ENCODE measurements at places on chromosomes 2 and 18.

DNA sequence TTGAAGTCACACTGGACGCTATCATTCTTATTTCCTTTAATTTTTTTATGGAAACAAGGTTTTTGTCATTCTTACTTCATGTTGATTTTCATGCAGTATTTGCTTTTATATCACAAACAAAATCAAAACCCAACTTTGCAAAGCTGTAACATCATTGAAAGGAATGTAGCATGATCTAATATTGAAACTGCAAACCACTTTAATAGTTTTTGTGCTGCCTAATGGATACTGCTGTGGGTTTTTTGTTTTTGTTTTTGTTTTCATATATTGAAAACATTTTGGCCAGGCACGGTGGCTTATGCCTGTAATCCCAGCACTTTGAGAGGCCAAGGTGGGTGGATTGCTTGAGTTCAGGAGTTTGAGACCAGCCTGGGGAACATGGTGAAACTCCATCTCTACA lies 81.6 kb downstream of the MAP2 start:
- DNase-seq, result no peak

DNA sequence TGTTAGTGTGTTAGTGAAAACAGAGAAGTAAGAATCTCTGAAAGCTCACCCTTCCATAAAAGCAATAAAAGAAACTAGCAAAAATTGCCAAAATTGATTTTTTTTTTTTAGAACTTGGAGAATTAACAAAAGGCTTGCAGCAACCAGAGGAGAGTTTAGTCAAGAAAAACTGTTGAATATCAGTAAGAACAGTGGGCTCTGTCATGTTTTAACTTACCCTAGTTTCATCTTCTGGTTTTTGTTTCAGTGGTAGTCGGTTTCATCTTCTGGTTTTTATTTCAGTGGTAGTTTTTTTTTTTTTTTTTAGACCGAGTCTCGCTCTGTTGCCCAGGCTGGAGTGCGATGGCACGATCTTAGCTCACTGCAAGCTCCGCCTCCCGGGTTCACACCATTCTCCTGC lies 580.9 kb downstream of the NYAP2 start:
- no peak for DNase-seq

DNA sequence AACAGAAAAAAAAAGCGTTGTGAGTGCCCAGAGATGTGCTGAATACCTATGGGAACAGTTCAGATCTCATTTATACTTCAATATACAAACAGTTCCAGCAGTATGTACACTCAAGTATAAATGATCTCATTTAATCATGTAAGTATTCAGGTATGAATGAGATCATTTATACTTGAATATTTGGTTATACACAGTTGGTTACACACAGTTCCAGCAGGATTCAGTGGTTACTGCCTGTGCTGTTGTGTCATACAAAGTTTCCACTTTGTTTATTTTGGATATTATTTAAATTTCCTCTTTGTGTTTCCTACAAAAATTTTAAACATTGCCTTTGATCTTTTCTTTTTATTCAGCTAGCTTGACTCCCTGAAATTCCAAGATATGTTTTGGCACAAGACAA lies 293.5 kb upstream of the SLC39A10 start:
- no peak for DNase-seq

DNA sequence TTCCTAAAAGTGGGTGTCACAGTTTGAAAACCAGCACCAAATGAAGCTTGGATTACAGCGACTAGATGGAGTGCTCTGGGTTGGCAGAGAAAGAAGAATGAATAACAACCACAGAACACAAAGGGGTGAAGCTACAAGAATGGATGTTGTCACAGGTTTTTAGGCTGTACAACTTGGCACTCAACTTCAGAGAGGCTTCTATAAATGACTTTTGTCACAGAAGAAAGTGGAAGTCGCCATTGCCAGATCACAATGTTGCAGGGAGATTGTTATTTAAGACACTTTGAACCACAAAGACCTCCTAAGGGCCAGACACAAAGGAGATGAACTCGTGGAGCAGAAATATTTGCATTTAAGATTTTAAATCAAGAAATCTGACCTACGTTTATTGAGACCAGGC lies 354.2 kb downstream of the CDH7 start:
- no peak for DNase-seq

DNA sequence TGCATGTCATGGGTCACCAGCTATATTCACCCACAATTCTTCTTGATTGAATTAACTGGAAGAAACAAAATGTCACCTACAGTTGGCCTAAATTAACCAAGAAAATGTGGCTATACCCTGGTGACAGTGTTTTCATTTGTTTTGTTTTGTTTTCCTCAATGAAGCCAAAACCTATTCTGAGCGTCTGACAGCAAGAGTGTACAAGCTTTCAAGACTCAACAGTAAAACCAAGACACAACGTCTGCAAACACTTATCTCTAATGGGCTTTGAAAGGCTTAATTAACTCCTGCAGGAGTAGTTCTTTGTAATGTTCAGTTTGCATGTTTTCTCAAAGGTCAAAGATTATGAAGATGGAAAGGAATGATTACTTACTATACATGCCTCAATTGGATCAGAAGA lies 827.6 kb upstream of the KLHL29 start:
- no peak for DNase-seq

GRCh38 chr2:199875400-199875799 lies 24.4 kb upstream of the FTCDNL1 start:
- DNase-seq, result no peak

DNA sequence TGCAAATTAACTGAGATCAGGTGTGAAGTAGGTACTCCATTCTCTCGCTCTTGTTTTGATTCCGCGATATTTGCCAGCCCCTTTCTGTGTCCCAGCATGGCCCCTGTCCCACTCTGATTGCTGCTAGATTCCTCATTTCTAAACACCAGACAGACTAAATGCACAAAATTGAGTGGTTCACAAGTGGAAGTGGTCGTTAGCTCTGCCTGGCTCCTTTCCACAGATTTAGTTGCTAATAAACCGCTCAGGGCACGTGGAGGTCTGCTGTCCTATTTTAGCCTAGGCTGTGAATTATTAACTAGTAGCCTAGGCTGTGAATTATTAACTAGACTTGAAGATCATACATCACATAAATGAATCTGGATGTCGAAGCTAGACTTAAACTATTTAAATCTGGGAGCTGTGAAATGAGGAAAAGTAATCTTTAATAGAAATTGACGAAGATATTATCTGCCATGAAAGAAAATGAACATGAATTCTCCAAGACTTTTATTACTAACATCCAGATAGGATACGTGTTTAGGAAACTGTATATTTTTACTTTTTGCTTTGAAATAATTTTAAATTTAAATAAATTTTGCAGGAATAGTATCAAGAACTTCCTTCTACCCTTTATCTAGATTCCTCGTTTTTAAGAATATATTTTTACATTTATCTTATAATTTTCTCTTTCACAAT lies 3.7 kb downstream of the IL1RL2 start:
- DNase-seq, result no peak

- no peak for DNase-seq
Observed at GRCh38 chr2:194062401-194062800, 1594.6 kb upstream of the SLC39A10 start.

- DNase-seq, result no peak
Observed at GRCh38 chr2:196291873-196292800, 120.8 kb upstream of the STK17B start.

DNA sequence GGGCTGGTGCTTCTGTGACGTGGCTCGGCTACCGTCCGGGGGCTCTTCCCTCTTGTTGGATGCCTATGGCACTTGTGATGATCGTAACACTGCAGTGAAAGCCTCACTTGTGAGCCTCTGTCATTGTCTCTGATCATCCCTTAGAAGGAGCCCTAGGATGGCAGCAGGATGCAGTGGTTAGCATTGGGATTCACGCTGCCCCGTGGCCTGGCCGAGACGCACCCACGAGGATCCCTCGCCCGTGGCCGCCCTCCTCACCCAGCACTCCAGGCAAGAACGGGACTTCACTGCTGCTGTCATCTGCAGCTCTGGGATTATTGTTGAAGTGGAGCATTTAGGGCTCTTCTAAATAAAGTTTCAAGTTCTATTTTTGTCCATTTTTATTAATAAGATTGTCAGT lies 46.8 kb upstream of the CTDP1 start:
- DNase-seq, result no peak

DNA sequence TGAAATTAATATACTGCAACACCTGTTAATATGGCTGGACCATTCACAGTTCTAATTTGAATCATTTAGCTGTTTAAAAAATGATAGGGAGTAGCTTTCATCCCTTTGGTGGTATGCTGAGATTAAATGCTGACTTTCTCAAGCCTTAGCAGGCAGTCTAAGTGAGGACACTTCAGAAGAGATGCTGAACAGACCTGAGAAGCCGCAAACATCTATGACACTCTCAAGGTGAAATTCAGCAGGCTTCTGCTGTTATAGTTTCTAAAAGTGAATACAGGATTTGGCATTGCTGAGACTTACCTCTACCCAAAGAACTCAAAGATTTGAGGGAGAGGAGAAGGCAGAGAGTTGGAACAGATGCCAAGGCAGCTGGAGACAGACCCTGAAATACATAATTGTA lies 431.2 kb upstream of the FAM98A start:
- DNase-seq, result no peak

- no peak for DNase-seq
Observed at GRCh38 chr2:176182671-176183070, 5.8 kb upstream of the HOXD1 start.

GRCh38 chr18:49685231-49685942 lies 123.5 kb downstream of the LIPG start:
- DNase-seq, result no peak

DNA sequence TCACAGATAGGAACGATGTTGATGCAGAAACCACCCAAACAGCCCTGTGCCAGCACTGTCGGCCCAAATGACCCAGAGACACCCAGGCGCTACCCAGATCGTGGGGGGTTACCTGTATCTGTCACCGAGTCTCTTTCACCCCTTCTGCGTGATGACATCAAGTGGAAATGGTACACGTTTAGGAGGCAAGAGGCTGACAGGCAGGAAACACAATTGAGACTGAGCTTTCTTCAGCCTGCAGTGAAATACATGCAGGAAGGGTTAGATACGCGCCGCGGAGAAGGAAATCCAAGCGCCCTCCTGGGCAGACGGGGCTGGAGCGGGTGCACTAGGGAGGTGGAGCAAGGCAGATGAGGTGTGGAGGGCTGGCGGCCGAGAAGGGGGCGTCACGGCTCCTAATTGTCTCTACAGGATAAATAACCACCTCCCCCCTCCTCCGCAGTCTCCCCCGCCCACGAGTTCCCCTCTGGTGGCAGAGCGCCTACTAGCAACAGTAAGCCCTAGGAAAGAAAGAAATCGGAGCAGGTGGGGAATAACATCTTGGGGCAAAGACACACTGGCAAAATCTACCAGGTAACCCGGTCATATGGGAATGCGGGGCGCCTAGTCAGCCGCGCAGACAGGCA lies at the start of gene RNF152:
RNF152 (minus strand) TSS at position 325 of the 626 bp plus-strand sequence. CDS start 76,544 bp downstream, outside the sequence.
- no peak for DNase-seq

- no peak for DNase-seq
Observed at GRCh38 chr18:26091047-26091630, 726 bp upstream of the SS18 start.

Data from stimulated activated CD8-positive, alpha-beta memory T cell treated with anti-CD3 and anti-CD28 coated beads, Interleukin-12 subunit alpha, Interleukin-12 subunit beta, amount 100 ng/mL, for 1 hour (primary cell).